ENCODE measurements at places on chromosomes 16 and 17.

DNA sequence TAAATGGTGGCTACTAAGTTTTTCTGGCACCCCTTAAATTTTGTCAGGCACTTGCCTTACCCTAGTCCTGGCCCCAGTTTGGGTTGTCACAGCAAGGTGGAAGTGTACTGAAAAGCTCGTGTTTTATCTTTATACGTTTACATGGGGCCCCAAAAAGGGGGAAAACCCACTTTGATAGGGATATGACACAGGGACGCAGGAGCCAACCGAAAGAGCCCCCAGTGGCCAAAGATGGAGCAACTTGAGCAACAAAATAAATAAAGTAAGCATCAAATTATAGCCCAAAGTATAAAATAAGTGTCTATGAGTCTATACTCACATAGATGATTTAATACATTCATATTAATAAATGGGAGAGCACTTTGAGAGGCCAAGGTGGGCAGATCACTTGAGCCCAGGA lies 5.0 kb upstream of the CETP start:
- DNase-seq, result no peak

- DNase-seq, result no peak
These were observed 7.9 kb upstream of the MT2A start for GRCh38 chr16:56600398-56600999.

DNA sequence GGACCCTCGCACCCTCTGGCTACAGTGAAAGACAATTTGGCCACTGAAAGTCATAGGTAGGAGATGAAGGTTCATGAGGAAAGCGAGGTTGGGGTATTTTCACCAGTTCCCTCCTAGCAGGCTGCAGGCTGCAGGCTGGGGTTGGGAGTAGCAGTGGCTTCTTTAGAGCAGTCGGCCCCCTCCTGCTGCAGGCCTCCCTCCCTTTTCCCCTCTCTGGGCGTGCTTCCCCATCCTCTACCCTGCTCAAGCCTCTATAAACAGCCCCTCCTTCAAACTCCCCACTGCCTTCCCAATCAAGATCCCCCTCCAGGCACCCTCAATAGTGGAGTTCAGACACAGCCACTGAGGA lies 41.8 kb downstream of the GAS7 start:
- no peak for DNase-seq

DNA sequence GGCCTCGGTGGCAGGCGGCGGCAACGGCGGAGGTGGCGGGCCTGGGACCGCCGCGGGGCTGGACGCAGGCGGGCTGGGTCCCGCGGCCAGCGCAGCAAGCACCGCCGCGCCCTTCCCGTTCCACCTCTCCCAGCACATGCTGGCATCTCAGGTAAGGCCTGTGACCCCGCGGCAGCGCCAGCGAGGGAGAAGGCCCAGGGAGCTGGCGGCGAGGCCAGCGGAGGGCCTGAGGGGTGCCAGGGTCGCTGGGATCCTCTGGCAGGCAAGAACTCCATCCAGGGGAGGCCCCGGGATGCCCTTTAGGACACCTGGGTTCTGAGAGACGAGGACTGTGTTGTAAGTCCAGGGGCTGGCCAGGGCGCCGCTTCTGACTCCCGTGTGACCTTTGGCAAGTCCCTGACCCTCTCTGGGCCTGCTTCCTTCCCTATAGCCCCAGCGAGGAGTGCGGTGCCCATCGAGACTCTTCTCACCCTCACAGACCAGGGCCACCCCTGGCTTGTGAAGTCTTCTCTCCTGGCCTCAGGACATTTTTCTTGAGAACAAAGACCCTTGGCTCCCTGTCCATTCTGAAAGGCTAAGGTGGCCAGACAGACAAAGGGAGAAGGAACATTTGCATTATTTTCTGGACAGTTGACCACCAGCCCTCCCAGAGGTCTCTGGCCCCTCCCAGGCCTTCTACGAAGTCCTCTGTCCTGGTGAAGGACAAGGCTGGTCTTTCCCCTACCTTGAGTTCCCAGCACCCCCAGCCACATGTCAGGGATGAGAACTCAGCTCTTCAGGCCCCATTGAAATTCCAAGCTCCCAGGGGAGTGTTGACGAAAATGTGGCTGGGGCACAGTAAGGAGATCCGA lies 6.3 kb downstream of the TBX2 start:
- DNase-seq, result no peak

All from activated T-cell treated with anti-CD3 and anti-CD28 coated beads for 48 hours (primary cell).